ENCODE measurements at places on chromosomes 5 and 9. TPM values are rescaled to one million over a fixed set of nuclear protein-coding genes. Genes with fewer than 3 reads are reported as not detected.

- no peak for ATAC-seq
These were observed 105.1 kb downstream of the SERINC5 start for GRCh38 chr5:80150731-80151130.

GRCh38 chr9:24721621-24722020 is 175.9 kb upstream of the IZUMO3 start:
- ATAC-seq, result no peak

DNA sequence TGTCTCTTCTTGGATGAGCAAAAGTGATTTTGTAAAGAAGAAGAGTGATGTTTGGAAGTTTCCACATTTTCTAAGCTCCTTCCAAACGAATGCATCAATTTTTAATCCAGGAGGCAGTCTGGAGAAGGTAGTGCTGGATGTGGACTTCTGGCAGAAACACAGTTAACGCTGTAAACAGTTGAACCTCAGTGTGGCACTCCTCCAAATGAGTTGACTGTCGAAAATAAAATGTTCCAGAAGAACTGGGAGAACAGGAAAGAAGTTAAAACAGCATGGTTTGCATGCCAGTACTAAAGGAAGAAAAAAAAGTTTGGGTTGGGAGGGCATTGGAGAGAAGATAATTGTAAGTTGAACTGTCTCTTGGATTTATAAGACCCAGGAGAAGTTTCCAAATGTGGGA is 6.5 kb downstream of the ZNF462 start:
- ATAC-seq, result no peak

KIF27 gene
- total RNA-seq, result 3.1 TPM

GRCh38 chr9:36590231-36590630 is 17.5 kb downstream of the MELK start:
- no peak for ATAC-seq

GRCh38 chr9:25517701-25518100 is 160.5 kb downstream of the TUSC1 start:
- no peak for ATAC-seq

WNK2 gene
- total RNA-seq, result 0.39 TPM

SPDL1 gene
- total RNA-seq, result 22.8 TPM

Measured in activated T-helper 17 cell treated with anti-CD3 and anti-CD28 coated beads, Interleukin-2, amount 50 U/mL, for 72 hours (primary cell).